ENCODE measurements at places on chromosomes 3 and 15.
A peak's percentile ranks its signal among the peaks of the same experiment; 100 is the strongest.

DNA sequence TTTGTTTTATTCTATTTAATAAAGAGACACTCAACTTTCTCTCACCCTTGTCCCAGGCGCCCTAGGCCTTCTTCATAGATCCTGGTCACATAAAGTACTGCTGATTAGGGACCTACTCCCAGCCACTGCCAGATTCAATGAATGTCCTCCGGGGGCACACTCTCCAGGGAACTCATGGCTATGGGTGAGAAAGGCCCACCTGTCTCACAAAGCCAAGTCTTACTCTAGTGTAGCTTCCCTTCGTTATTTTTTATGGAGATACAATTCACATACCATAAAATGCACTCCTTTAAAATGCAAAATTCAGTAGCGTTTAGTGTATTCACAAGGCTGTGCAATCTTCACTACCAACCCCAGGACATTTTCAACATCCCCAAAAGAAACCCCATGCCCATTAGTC lies 87.8 kb downstream of the ADCY5 start:
- no peak overlapping the region for H3K4me3 ChIP-seq
- no peak overlapping the region for H3K27ac ChIP-seq
- H3K36me3 ChIP-seq: no peaks in the 10 kb centered on the region
- H3K4me1 ChIP-seq: no peaks in the 10 kb centered on the region
- peaks cover 26% of the 10 kb centered on the region for H3K27me3 ChIP-seq

- peak; percentile 68 for DNase-seq
- no peaks in the 10 kb centered on the region for H3K36me3 ChIP-seq
- H3K4me1 ChIP-seq: peaks cover 4% of the 10 kb centered on the region
- H3K4me3 ChIP-seq: peak within 1 kb of the TSS; percentile 73
Measured at GRCh38 chr15:100879464-100880138, at the start of gene ALDH1A3. TSS of gene ALDH1A3 (plus strand) at chr15:100879831. CDS start at chr15:100879908, 77 bp downstream.

- H3K4me3 ChIP-seq: no peak overlapping the region
- H3K27me3 ChIP-seq: no peaks in the 10 kb centered on the region
- no peak overlapping the region for H3K27ac ChIP-seq
- no peak for DNase-seq
Measured at GRCh38 chr15:62899090-62899493, 143.5 kb upstream of the TPM1 start.

- H3K4me1 ChIP-seq: no peaks in the 10 kb centered on the region
- H3K36me3 ChIP-seq: no peaks in the 10 kb centered on the region
- H3K27me3 ChIP-seq: no peaks in the 10 kb centered on the region
- no peak overlapping the region for H3K4me3 ChIP-seq
- DNase-seq: no peak
- no peak overlapping the region for H3K27ac ChIP-seq
Measured at GRCh38 chr15:97840501-97840900, 120.0 kb upstream of the ARRDC4 start.

Measured in activated CD4-positive, alpha-beta T cell treated with anti-CD3 and anti-CD28 coated beads, Interleukin-2, amount 10 ng/mL, durations not matched to agents 24 days and 14 days (primary cell).